ENCODE measurements at places on chromosomes 12 and 14.

DNA sequence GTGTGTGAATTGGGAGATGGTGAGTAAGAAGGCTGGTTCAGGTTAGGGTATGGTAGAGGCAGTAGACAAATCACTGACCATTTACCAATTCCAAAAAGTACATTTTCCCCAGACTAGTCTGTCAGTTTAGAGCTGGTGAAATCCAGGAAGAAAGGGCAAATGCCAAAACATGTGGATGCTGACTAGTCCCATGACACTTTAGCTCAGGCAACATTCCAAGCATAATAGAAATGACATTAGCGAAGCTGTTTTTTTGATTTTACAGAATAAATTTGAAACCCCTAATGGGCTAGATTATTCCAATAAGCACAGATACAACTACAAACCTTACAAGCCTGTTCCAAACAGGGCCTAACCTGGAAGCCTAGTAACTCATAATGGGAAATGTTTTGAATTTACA lies 884.2 kb downstream of the FLRT2 start:
- no peak for DNase-seq

DNA sequence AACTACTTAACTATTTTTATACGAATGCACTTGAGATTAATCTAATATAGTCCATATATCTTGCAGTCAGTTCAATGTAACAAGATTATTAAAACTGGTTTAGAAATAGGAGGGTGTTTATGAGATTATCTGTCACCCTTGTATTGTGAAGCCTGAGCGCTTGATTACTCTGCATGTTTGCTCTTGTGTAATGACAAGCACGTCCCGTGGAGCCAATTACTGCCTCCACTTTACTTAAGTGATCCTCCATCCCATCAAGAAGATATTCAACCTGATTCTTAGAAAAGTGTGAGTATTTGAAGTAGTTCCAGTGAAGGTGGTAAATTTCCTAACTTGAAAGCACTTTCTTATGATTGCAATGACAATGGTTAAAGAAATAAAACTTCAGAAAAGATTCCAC lies 415.2 kb upstream of the GARIN6 start:
- DNase-seq: no peak

- no peak for DNase-seq
These were observed 38.7 kb downstream of the ARID2 start for GRCh38 chr12:45768194-45768593.

DNA sequence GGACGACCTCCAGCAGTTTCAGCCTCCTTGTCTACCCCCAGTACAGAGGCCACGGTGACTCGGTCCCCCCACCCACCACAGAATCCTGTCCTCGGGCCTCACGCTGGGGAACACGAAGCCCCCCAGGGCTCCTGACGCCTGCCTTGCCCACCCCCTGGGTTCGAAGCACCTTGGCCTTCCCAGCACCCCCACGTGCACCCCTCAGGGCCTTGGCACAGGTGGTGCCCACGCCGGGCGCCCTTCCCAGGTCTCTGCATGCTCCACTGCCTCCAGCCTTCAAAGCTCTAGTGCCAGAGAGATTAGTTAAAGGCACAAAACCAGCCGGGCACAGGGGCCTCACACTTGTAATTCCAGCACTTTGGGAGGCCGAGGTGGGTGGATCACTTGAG lies 61.8 kb downstream of the NOC4L start:
- no peak for DNase-seq

GRCh38 chr12:52685406-52685890 lies 5.2 kb upstream of the KRT1 start:
- no peak for DNase-seq

DNA sequence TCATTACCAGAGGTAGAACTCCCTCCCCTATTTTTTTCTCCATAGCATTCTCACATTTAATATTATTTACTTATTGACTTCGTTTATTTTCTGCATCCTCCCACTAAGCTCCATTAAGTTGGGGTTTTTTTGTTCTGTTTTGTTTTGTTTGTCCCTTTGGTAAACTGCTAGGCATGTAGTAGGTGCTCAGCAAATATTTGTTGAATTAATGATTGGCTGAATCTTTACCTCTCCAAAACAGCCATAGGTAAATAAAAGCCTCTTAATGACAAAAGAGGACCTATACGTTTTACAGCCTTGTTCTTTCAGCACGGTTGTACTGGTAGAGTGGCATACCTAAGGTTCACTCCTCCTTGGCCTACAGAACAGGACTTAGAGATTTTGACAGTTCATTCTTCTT lies 52.0 kb downstream of the PRORP start:
- no peak for DNase-seq

DNA sequence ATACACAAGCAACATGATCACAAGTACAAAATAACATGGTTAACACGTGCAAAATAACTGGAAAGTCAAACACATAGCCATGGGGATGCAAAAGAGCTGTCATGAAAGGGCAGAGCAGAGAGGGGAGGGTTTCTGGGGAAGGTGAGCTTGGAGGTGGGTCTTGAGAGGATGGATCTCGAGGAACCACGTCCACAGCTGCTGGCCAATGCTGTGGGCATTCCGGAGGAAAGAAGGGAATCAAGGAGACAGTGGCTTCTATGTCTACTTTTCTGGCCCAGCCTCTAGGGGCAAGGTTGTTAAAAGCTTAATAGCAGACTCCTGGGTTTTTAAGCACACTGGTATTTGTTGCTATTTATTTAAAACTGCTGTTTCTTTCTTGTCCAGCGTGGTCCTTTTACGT lies 8.4 kb upstream of the MYH7 start:
- DNase-seq: no peak

- no peak for DNase-seq
These were observed 5.8 kb upstream of the DHH start for GRCh38 chr12:49100380-49100779.
